ENCODE measurements at places on chromosomes 7 and 10.
A peak's percentile ranks its signal among the peaks of the same experiment; 100 is the strongest.

DNA sequence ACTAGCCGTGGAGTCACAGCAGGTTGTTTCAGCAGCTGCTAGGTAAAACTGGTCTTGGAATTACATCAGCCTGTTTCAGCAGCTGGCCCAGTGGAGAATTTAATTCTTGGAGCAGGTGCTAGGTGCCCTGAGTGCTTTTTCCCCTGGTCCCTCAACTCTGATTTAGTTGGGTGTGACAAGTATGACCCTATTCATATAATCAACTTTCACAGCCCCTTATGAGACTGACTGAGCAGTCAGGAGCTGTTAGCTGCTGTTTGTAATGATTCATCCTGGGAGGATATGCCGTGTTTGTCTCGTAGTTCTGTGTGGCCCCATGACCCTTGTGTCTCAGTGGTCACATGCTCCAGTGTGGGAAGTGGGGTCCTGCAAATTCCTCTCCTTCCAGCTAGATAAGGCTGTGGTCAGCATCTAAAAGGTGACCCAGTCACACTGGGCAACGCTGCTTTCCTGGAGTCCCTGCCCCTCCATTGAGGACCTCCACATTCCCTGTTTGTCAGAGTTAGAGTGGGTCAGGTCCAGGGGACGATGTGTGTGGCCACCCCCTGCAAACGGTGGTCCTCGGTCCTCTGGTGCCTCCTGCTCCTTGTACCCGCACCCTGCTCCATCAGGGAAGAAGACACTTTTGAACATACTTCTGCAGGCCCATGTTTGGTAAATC lies 28.3 kb downstream of the TBATA start:
- DNase-seq: no peak

- no peak for DNase-seq
These were observed 202.8 kb downstream of the BAMBI start for GRCh38 chr10:28879875-28880682.

- peak; percentile 70 for DNase-seq
These were observed 5.4 kb upstream of the SPACDR start for GRCh38 chr7:100469227-100470044.

DNA sequence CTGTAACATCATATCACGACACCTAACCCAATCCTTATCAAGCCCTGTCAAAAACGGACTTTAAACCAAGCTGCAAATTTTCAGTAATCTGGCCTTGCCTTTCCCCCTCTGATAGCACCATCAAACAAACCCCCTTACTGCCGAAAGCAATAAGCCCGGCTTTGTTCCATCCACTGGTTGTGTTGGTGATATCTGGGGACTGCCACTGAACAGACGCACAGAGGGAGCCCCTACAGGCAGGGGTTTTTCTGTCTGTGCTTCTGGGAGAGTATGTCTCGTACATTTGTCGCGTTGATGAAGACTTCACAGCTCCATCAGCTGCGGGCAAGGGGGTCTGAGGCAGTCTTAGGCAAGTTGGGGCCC lies 550 bp upstream of the PLAU start:
- no peak for DNase-seq

GRCh38 chr7:108094346-108094745 lies 35.8 kb downstream of the LAMB4 start:
- no peak for DNase-seq

DNA sequence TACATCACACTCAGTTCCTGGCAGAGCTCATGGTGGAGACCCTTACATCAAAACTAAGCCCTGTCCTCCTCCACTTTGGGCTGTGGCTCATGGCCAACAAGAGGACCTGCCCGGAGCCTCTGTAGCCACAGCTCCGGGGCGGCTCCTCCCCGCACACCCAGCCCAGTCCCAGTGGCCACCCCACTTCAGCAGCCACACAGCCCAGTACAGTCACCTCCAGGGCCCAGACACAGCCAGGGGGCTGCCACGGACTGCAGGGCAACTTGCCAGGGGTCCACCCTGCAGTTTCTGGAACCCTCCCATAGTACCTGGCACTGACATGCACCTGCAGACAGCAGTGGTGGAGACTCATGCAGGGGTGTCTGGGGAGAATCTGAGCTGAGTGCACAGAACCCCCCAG lies 11.8 kb downstream of the ADGRA1 start:
- no peak for DNase-seq

DNA sequence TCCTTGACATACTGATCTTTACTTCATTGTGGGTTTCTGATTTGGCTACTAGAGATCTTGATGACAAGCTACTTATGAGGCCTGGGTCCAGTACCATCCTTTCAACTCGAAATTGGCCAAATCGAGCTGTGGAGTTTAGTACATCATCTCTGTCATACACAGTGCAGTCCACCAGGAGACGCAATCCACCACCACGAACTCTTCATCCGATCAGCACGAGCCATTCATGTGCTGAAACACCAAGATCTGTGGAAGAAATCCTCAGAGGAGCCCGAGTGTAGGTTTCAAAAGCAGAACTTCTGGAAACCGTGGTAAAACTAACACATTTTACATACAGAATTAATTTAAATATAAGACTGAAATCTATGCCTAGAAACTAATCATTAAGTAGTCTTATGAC lies 14.2 kb downstream of the DNAJC9 start:
- DNase-seq: no peak

GRCh38 chr7:2818121-2818520 lies 26.0 kb downstream of the GNA12 start:
- no peak for DNase-seq

DNA sequence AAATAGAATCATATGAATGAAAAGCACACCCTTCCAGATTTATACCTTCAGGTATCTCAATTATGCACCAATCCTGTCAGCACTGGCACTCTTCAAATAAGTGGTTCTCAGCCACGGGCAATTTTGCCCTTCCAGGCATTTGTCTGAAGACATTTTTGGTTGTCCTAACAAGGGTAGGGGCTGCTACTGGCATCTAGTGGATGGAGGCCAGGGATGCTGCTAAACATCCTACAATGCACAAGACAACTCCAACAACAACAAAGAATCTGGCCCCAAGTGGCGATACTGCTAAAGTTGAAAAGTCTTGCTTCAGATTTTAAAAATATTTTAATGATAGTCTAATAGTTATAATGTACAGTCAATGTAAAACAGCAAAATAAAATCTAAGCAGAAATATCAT lies 16.1 kb downstream of the CCDC186 start:
- no peak for DNase-seq

DNA sequence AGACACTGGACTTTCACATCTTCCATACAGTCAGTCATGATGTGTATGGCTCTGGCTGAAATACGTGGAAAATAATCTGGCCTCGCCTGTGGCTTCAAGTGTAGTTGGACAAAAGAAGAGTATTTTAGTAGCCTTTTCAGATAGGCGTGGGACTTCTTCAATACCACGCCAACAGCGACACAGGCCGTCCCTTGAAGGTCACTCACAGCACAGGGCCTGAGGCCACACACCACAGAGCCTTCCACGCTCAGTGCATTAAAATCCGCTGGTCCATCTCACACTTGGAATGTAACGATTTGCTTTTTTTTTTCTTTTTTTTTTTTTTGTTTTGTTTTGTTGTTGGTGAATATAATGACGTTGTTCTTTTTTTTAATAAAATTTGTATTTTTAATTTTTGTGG lies 51.8 kb upstream of the SUN1 start:
- DNase-seq: no peak
